Neuronal stem cell (in vitro differentiated cells): ENCODE measurements at places on chromosomes 13 and 19.

- DNase-seq = no peak
These were observed 949.7 kb upstream of the SLITRK1 start for GRCh38 chr13:84831666-84832657.

- no peak for DNase-seq
These were observed 36.5 kb downstream of the GJA3 start for GRCh38 chr13:20124303-20124702.

DNA sequence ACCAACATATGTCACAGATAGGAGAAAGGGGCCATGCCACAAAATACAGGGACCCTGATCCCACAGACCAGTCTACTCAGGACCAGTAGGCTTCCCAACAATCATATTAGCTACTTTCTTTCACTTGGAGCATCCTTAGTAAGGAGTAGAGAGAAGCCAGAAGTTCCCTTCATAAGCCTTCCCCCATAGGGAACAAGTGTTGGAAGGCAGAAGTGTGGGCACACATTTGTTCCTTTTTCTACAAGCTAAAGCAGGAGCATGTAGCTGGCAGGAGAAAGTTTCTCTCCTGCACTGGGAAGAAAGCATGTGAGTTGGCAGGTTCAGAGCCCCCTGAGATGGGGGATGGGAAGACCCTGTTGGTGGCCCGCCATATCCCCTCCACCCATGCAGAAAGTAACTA, 165.4 kb downstream of the KCTD12 start:
- DNase-seq = no peak

DNA sequence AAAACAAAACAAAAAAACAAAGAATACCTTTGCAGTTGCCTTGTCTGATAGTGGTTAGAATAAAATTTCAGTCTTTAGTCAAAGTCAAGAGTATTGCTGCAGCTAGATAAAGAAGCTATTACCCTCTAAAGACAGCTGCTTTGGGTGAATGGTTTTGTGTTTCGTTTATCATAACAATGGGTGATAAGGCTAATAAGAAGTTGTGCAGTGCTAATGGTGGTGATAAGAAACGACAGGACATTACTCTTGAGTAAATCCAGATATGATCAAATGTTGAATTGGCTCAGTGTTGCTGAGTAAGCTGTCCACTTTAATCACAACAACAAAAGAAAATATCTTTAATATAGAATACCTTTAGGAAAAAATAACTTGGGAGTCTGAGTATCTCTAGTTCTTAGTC, 1825.3 kb downstream of the SLITRK5 start:
- DNase-seq = no peak

DNA sequence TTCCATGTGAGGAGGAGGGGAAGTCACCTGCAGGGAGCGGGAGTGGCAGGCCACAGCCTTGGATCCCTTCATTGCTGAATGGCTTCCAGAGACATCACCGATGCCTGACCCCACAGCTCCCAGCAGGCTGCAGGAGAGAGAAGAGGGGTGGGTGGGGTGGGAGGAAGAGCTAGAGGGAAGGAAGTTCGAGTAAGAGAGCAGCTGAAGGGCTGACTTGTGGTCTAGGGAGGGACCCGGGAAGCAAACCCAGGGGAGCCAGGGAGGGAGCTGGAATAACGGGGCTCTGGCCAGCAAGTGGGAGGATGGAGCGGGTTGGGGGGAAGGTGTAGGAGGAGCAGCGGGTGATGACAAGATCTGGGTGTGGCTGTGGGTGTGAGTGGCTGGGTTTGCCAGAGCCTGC, 229.8 kb upstream of the MAB21L1 start:
- no peak for DNase-seq

- DNase-seq = no peak
These were observed 5.5 kb upstream of the ZNF175 start for GRCh38 chr19:51565583-51565982.

DNA sequence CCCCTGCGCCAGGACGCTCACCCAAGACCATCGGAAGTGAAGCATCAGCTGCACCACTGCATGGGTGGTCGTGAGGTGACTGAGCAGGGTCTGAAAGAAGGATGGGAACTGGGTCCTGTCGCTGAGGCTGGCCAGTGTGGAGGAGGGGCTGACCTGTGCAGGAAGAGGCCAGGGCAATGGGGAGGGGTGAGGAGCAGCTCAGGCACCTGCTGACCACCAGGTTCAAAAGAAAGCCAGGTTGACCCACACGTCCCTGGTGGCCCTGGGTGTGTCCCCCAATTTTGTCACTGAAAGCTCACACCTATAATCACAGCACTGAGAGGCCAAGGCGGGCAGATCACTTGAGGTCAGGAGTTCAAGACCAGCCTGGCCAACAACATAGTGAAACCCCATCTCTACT, 13.7 kb upstream of the ZSCAN1 start:
- DNase-seq = no peak

- DNase-seq = no peak
These were observed 4.9 kb upstream of the CLDN10 start for GRCh38 chr13:95547531-95548167.

DNA sequence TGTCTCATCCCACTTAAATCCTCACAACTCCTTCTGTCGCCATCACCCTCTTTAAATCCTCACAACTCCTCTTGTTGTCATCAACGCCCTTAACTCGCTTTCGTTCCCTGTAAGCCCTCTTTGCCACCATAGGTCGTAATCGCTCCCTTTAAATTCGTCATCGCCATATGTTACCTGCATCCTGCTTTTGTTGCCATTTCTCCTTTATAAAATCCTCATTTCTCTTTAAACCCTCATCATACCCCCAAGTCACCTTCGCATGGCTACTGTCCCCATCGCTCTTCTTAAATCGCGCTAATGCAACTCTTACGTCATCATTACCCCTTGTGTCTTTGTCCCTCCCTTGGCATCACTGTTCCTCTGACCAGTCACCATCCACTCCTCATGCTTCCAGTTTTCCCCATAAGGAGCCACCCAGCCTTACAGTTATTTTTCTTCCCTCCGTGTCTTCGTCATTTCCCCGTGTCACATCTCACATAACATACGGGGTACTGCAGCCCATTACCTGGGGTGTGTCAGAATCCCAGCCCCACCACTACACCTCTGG, 539 bp downstream of the PLD3 start:
- no peak for DNase-seq

DNA sequence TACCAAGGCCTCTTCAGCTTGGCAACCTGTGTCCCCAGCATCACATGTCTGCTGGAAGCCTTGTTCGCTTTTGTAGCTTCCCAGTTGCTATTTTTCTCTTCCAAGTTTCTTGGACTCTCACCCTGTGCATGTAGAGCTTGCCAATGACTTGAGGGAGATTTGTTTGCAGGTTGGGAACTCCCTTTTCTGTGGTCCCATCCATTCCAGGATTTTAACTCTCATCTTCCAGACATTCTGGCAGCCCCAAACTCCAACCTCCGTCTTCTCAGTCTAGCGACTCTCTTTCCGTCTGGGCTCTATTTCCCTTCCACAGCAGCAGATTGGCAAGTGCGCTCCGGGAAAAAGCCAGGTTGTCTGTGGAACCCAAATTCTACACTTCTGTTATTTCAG, 9.0 kb downstream of the PLAUR start:
- no peak for DNase-seq

DNA sequence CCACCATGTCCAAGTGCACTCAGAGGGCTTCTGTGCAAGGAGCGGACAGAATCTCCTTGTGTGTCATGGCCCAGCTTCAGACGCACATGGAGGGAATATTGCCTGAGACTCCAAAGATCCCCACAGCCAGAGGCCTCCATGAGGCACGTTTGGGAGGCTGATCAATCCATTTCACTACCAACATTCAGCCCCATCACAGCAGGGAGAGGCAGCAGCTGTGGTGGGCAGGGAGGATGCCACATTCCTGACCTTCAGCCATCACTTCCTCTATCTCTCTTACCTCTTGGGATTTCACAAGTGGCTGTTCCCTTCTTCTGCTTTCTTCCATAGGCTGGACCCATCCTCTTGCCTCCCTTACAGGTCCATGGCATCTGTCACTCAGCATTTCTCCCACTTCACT, 82.4 kb upstream of the MBNL2 start:
- DNase-seq = no peak

DNA sequence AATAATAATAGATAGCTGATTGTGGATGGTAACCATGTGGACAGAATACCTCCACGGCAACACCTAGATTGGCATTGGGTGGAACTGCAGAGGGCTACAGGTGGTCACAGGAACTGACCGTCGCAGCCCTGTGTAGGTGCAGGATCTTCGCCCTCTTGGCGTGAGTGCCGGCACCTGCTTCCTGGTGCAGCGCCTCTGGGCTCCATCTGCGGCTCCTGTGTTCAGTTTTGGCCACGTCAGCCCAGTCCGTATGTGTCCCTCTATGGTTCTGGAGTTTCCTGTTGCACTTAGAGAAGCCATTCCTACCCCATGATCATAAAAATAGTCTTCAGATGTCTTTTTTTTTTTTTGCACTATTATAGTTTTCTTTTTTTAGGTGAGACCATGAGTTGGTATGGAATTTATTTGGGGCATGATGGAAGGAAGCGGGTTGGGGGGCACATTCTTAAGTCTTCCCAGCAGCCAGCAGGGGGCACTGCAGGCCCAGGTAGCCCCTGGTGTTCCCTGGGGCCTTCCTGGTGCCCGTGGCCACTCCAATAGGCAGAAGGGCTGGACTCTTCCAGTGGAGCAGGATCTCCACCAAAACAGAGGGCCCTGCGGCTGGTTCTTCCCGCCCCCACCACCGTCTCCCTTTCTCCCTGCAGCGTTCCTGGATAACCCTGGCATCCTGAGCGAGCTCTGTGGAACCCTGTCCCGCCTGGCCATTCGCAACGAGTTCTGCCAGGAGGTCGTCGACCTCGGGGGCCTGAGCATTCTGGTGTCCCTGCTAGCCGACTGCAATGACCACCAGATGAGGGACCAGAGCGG, 10.1 kb upstream of the SLC25A42 start:
- DNase-seq = peak; percentile 59

- DNase-seq = no peak
These were observed 78.7 kb downstream of the SHISA2 start for GRCh38 chr13:25973085-25973484.

- no peak for DNase-seq
These were observed 20.7 kb upstream of the TPT1 start for GRCh38 chr13:45361596-45362206.

GRCh38 chr13:21594715-21595545, 9.0 kb downstream of the MICU2 start:
- DNase-seq = no peak

GRCh38 chr13:110199046-110199831, 107.7 kb downstream of the COL4A1 start:
- no peak for DNase-seq

- DNase-seq = no peak
These were observed 2.6 kb downstream of the GARRE1 start for GRCh38 chr19:34256835-34257558.

GRCh38 chr13:94280349-94280748, 199.1 kb downstream of the DCT start:
- no peak for DNase-seq

GRCh38 chr19:56746367-56746766, 74.8 kb upstream of the ZNF835 start:
- no peak for DNase-seq

DNA sequence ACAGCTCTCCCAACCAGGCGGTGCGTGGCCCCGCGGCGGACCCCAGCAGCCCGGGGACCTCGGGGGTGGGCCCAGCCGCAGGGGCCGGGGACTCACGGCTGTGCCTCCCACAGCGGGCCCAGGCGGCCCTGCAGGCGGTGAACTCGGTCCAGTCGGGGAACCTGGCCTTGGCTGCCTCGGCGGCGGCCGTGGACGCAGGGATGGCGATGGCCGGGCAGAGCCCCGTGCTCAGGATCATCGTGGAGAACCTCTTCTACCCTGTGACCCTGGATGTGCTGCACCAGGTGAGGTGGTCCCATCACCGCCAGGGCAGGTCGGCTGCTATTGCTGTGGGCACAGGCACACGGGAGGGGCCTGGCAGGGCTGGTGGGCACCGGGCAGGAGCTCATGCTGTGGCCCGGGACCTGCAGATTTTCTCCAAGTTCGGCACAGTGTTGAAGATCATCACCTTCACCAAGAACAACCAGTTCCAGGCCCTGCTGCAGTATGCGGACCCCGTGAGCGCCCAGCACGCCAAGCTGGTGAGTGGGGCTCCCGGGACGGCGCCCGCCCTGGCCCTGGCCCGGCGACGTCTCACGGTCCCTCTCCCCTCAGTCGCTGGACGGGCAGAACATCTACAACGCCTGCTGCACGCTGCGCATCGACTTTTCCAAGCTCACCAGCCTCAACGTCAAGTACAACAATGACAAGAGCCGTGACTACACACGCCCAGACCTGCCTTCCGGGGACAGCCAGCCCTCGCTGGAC, 7.3 kb downstream of the PTBP1 start:
- no peak for DNase-seq

DNA sequence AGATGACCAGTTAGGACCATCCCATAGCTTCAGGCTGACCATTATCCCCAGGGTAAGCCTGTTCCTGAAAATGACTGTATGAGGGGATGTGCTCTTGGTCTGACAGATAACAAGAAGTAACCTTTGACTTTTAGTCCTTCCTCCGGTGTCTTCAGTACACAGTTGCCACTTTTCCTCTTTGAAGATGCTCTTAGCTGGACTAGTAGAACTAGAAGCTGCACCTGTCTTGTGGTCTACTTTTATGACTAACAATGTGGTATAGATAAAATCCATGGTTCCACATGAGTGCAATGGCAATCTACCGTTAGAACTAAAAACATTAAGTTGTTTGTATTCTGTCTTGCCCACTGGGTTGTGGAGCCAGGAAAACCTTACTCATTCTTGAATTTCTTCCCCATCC, 5.9 kb upstream of the RUBCNL start:
- no peak for DNase-seq

DNA sequence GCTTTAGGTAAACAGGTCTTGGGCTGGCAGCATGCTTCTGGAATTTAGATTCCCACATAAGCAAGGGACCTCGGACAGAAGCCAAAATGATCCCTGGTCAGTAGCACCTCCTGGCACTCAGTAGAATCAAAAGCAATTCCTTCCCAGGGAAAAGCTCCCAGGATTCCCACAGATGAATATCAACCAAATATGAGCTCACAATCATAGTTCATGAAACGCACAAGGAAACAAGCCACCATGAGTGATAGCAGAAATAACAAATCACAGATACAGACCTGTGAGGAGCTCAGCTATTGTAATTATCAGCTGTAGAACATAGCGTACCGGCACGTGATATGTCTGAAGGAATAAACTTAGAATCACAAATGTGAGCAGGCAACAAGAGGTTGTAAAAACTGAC, 21.8 kb upstream of the PLAUR start:
- no peak for DNase-seq

GRCh38 chr19:18119717-18120105, 22.1 kb downstream of the MAST3 start:
- no peak for DNase-seq
